ENCODE measurements at places on chromosomes 4 and X.

DNA sequence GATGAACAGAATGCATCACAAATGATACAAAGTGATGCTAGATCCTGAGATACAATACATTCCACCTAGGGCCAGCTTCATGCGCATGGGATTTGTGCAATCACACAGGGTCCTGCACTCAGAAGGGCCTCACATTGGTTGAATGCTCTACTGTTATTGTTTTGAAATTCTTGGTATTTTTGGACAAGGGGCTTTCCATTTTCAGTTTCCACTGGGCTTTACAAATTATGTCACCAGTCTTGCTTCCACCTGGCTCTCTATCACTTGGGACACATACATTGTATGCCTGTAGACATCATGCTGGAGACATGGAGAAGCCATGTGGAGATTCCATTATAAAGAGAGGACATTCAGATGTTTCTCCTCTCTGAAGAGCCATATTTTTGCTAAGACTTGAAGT is 155.8 kb downstream of the NAA11 start:
- no peak for DNase-seq

DNA sequence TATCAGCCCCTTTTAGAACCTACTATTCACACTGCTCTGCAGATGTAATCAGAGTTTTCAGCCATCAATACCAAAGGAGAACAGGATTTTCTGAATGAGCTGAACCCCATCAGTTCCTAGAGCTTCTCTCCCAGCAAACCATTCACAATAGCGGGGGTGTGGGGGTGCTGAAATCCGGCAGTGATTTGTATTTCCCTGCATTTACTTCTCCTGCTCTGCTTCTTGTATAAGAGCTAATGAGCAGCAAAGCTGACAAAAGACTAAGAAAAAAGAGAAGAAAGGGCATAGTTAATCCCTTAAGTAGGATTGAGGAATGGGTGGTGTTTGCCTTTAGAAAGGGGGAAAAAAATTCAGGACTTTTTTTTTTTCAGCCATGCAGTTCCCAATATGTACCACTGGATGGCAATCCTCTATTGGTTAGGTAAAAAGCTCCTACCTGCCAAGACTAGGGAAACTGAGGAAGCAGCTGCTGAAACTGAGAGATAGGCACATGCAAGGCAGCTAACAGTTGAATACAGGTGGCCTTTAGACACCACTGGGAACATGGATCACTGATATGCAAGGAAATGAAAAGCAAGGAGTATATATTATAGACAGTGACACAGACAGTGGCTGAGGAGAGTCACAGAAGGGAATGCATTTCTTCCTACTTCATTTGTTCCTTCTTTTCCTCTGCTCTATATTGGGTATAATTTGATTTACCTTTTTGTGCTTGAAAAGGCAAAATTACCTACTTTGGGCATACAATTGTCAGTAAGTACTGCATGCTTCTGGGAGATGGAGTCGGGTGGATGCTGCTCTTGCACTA is 217.9 kb downstream of the HS6ST2 start:
- DNase-seq = no peak

DNA sequence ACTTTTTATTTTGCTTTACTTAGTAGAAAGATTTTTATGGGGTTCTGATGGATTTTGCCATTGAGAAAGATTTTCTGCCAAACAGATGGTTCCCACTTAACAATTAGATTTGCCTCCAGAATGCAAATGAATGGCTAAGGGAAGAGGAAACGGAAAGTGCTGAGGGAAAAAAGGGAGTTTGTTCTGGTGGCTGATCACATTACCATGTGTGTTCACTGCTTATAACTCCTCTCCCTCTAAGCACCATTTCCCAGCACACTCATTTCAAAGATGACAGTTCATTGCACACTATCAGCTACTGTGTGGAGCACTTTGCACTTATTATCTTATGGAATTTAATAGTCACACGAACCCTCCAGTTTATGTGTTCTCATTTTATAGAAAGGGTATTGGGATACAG is 68.0 kb upstream of the GRID2 start:
- no peak for DNase-seq

- no peak for DNase-seq
These were observed 238.2 kb downstream of the MGST2 start for GRCh38 chr4:139903845-139904244.

- no peak for DNase-seq
These were observed 7.2 kb downstream of the IRAK1 start for GRCh38 chrX:154012336-154012991.
